Muscle of leg (tissue), 16 donors: ENCODE measurements at places on chromosomes 4 and X. TPM values are rescaled to one million over a fixed set of nuclear protein-coding genes. Genes with fewer than 3 reads are reported as not detected.
A peak's percentile ranks its signal among the peaks of the same experiment; 100 is the strongest.

DNA sequence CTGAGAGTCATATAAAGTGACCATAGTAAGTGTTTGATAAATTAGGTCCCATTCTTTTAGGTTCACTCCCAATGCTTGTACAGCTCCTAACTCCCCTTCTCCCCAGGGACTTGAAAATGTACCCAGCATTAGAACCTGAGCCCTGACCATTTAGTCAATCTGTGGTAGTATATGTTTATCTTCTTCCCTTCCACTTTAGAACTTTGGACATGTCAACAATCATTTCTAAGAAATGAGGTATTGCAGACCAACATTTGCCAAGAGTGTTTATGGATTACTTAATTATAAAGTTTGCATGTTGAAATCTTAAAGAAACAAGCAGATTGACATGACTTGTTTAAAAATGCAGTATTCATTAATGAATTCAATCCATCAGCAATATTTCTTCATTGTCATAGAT is 26.0 kb downstream of the AFM start:
- H3K27me3 ChIP-seq: no peaks in the 10 kb centered on the region
- no peak for DNase-seq
- H3K4me1 ChIP-seq: no peaks in the 10 kb centered on the region
- no peaks in the 10 kb centered on the region for H3K36me3 ChIP-seq

GRCh38 chr4:3638080-3638795 is 106.0 kb upstream of the LRPAP1 start:
- peaks cover 15% of the 10 kb centered on the region for H3K27me3 ChIP-seq
- no peaks in the 10 kb centered on the region for H3K36me3 ChIP-seq
- DNase-seq: peak; percentile 64
- no peak overlapping the region for H3K27ac ChIP-seq

DNA sequence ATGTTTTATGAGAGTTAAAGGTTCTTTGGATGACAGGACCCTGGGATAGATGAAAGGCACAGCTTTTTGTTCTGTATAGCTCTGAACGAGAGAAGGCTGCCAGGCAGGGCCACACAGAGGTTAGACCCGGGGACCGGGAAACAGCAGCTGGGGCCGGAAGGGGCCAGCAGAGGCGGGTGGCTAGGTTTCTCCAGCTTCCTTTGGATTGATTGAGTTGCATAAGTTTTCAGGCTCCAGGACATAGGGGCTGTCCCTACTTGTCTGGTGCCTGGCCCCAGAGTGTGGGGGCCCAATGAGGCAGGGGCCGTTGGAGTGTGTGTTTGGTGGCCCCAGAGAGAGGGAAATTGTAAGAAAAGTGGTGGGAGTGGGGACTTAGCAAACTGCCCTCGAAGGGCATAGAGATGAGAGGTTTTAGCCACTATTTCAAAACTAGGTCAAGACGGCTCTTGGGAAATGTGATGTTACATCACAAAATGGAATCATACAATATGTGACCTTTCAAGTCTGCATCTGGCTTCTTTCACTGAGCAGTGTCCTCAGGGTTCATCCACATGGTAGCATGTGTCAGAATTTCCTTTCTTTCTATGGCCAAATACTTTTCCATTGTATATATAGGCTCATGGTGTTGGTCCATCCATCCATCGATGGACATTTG is 3.7 kb downstream of the ZFP92 start:
- no peak overlapping the region for H3K4me3 ChIP-seq
- DNase-seq: peak; percentile 61
- no peaks in the 10 kb centered on the region for H3K36me3 ChIP-seq

DNA sequence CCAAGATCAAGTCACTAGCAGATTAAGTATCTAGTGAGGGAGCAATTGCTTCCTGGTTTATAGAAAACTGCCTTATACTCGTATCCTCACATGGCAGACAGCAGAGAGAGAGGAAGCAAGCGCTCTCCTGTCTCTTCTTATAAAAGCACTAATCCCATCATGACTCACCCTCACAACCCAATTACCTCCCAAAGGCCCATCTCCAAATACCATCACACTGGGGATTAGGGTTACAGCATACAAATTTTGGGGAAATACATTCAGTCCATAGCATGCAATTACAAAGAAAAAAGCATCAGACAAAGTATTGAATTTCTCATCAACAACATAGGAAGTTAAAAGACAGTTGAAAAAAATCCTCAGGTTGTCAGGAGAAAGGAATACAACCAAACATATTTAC is 292.6 kb downstream of the IQCM start:
- no peaks in the 10 kb centered on the region for H3K27me3 ChIP-seq
- no peak for DNase-seq
- peaks cover 3% of the 10 kb centered on the region for H3K4me1 ChIP-seq
- H3K27ac ChIP-seq: no peak overlapping the region

DNA sequence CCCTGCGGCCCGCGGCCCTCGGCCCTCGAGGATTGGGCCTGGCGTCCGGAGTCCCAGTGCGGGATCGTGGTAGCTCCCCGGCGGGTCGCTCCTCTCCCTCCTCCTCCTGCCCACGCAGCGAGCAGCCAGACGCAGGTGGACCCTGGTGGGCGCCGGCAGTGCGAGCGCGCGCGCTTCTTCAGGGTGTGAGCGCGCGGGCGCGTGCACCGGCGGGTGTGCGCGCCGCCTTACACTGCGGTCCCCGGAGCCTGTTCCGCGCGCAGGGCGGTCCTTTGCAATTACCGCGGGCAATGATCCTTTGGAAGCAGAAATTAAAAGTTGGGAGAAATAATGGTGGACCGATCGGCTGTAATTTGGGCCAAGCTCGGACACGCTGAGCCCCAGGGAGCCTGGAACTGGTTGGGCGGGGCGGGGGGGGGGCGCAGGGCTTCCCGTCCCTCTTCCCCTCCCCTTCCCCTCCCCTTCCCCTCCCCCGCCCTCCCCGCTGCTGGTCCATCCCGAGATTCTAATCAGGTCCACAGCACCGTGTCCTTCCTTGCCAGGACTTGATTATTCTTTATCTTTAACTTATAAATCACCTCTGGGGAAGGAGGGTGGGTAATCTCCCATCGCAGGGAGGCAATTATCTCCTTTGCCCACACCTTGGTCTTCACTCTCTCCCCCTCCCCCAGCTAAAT is 1.6 kb upstream of the NKX1-1 start:
- no peak overlapping the region for H3K27ac ChIP-seq
- H3K36me3 ChIP-seq: no peaks in the 10 kb centered on the region
- no peak for DNase-seq
- H3K27me3 ChIP-seq: peaks cover 86% of the 10 kb centered on the region
- H3K4me3 ChIP-seq: no peak overlapping the region

- H3K4me1 ChIP-seq: no peaks in the 10 kb centered on the region
- H3K36me3 ChIP-seq: no peaks in the 10 kb centered on the region
- no peak for DNase-seq
- H3K27me3 ChIP-seq: peaks cover 2% of the 10 kb centered on the region
- H3K27ac ChIP-seq: no peak overlapping the region
Observed at GRCh38 chr4:184938871-184939270, 79.4 kb upstream of the HELT start.

- H3K4me1 ChIP-seq: peaks cover 18% of the 10 kb centered on the region
- no peaks in the 10 kb centered on the region for H3K36me3 ChIP-seq
- H3K27me3 ChIP-seq: peaks cover 5% of the 10 kb centered on the region
- peak; percentile 86 for DNase-seq
- peak overlapping the region; percentile 93 for H3K27ac ChIP-seq
- H3K4me3 ChIP-seq: peak overlapping the region; percentile 85
Observed at GRCh38 chr4:41216294-41217019, 2.1 kb upstream of the APBB2 start.

ZFP42 gene
- under 0.01 TPM for total RNA-seq

CHRDL1 gene
- total RNA-seq: 10.6 TPM

TBC1D8B gene
- 7.3 TPM for total RNA-seq

PCDH7 gene
- total RNA-seq: 50.5 TPM

TLR7 gene
- total RNA-seq: 0.66 TPM
